ENCODE measurements at places on chromosomes 3 and 15.
A peak's percentile ranks its signal among the peaks of the same experiment; 100 is the strongest.

DNA sequence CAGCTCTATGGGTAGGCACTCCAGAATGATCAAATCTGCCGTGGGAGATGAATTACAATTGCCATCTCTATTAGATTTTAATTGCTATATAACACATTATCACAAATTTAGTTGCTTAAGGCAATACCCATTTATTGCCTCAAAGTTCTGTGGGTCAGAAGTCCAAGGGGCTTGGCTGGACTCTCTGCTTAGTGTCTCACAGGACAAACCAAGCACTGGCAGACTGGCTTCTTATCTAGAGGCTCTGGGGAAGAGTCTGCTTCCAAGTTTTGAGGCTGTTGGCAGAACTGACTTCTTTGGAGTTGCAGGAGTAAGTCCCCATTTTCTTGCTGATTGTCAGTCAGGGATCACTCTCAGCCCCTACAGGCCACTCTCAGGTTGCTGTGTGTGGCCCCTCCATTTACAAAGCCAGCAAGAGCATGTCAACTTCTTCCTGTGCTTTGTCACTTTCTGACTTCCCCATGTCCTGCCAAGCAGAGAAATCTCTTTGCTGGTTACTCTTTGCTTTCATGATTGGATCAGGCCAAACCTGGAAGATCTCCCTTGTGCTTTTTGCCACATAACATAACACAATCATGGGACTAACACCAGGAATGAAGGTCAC, 93.5 kb upstream of the PRICKLE2 start:
- DNase-seq = no peak

- DNase-seq = peak; percentile 9
These were observed 92.7 kb downstream of the LRRC28 start for GRCh38 chr15:99343881-99344551.

- no peak for DNase-seq
These were observed 2.5 kb downstream of the TMEM266 start for GRCh38 chr15:76062286-76062685.

GRCh38 chr3:148631124-148631903, 66.4 kb upstream of the AGTR1 start:
- DNase-seq = no peak

- no peak for DNase-seq
These were observed 9.7 kb upstream of the SLC28A2 start for GRCh38 chr15:45242289-45242688.

GRCh38 chr15:52567871-52568600, 794 bp downstream of the ARPP19 start:
- DNase-seq = peak; percentile 8

- DNase-seq = no peak
These were observed 74.8 kb upstream of the NTRK3 start for GRCh38 chr15:88331291-88331690.

DNA sequence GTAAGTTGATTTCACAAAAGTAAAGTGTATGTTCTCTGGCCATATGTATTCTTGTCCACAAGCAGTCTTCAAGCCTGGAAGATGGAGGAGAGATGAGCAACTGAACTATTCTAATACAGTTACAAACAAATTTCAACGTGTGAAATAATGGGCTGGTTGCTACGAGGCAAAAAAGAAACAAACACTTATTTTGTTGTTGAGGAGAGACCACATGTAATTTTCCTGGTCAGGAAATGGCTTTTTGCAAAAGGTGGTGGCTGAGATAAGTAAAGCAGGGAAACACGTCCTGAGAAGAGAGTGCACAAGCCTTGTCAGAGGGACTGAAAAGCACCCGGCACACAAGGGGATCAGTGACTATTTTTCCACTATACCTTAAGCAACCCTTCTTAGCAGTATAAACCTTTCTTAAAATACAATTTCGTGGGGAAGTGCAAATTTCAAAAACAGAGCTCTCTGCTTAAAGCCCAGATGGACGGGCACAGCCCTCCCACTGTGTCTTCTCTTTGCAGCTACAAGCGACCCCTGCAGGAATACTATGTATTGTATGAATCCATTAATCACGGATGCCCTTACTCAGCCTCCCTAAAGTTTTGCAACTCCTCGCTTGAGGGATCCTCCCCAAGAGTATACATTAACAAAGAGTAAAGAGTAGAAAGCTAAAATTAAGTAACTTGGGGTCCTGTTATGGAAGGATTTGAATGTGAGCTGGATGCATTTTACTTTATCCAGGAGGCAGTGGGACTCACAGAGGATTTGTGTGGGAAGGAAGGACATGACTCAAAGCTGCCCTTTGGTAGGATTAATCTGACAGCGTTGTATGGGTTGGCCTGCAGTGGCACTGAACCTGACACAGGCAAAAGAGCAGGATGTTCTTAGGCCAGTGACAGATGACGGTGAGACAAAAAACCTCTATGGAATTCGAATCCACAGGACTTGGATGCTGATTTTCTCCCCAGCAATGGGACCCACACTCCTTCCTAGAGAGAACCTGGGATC, 253.7 kb downstream of the IL5RA start:
- no peak for DNase-seq
